T47D (cell line): ENCODE measurements at places on chromosomes 2 and 18.

DNA sequence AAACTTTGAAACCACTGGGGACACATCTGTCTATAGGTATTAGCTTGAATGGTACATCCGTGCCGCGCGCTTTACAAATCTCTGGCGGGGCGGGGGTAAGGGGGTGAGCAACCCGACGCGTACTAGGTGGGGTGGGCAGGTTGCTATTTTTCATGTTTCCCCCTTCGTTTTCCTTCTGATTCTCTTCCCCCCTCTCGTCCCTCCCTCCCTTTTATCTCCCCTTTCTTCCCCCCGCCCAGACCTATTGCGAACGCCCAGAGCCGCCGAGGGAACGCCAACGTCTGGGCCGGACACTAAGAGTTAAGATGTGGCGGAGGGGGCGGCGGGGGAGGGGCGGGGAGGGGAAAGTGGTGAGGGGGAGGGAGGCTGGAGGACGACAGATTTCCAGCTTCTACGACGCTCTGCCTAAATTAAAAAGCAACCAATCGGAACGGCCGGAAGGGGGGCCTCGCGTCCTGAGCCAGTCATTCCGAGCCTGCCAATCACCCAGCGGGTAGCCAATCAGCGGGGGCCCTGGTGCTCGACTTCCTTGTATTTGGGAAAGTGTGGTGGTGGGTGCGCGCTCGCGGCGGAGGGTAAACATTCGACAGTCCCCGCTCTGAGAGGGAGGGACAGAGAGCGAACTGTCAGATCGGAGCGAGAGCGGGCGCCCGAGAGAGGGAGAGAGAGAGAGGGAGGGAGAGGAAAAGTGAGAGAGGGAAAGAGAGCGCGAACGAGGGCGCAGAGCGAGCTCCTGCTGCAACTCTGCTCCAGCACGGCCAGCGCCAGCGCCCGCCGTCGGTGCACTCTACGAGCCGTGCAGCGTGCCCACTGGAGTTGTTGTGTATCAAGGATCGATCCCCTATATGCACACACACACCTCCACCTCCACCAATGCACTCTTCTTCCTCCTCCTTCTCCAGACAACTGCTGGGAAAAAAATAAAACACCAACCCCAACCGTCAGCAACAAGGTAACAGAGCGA, at the start of gene POU3F3:
POU3F3 (plus strand) TSS at position 582 of the 964 bp plus-strand sequence. CDS start 1,396 bp downstream, outside the sequence.
- peak; percentile 12 for DNase-seq

GRCh38 chr18:46073474-46074331, 1.6 kb upstream of the PSTPIP2 start:
- DNase-seq, result peak; percentile 80

DNA sequence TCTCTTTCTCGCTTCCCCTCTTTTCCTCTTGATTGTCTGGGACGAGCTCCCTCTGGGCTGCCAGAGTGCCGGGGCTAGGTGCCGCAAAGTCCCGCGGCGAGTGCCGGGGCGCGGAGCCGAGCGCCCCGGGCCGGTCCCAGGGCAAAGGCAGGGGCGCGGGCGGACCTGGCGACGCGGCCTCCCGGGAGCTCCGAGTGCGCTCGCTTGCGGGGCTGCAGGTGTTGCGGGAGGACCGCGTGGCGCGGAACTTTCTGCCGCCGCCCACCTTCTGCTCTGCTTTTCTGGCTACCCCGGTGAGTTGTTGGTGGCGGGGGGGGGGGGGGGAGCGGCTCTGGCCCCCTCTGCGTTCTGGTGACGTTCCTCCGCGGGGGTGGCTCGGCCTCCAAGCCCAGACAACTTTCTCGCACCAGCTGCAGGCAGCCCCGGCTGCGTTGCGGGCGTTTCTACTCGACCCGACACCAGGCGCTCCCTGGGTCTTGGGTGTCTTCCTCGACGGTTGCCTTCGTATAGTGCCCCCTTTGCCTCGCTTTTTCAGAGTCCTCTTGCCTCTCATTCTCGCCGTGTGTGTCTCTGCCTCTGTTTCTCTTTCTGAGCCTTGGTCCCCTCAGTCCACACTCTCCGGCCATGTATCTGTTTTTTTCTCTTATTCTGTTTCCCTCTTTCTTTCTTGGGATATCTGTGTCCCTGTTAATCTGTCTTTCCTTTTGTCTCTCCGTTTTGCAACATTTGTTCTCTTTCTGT, 759 bp downstream of the GALNT13 start:
- DNase-seq, result no peak

- no peak for DNase-seq
Observed at GRCh38 chr2:108870069-108870644, 83.6 kb downstream of the CCDC138 start.

DNA sequence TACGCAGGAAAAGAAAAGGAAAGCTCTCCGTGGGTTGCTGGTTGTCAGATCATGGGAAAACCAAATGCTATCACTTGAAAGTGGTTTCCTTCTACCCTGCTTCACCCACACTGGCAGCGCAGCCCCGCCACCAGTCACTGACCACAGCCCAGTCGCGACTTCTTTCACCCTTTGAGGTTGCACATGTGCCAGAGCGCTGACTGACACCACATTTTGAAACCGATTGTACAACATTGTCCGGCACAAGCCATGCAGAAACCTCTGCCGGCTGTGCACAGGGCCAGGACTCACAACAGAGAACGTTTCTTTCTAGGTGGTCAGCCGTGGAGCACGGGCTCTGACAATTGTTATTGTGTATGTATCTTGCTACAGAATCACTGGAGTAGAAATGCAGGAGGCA, 827.2 kb upstream of the POU3F3 start:
- no peak for DNase-seq

- DNase-seq, result no peak
Observed at GRCh38 chr2:120132190-120132589, 91.0 kb downstream of the TMEM185B start.

DNA sequence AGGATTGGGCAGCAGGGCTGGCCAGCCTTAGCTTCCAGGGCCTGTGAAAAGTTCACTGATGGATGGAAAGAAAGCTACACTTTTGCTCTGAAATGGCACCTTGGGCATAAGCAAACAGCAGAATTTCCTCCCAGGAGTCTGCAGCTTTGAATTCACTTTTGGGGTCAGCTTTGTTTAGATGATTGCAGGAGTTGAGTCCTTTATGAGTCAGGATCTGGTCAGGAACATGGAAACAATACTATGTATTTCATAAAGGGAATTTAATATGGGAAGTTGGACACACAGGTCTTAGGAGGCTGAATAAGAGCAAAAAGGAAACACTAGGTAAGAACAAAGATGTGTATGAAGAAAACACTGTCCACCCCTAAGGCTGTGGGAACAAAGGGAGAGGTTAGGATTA, 345.3 kb downstream of the TSN start:
- no peak for DNase-seq

GRCh38 chr2:191190861-191191552, 40.2 kb upstream of the STAT4 start:
- no peak for DNase-seq

DNA sequence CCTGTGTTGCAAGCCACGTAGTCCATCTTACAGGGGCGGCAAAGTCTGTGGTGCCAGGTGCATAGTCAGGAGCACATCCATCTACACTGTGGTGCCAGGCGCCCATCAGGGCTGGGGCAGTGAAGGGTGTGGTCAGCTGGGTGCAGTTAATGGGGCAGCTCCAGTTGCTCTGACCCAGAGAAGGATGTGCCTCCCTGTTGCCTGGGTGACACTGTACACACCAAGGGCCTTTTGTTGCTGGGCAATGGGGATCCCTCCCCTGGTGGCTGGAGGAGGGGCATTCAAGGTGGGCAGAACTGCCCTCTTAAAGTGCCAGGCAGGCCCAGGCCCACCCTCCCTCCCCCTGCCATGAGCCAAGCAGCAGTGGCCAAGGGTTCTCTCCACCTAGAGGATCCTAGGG, 28.3 kb upstream of the IMP4 start:
- no peak for DNase-seq

DNA sequence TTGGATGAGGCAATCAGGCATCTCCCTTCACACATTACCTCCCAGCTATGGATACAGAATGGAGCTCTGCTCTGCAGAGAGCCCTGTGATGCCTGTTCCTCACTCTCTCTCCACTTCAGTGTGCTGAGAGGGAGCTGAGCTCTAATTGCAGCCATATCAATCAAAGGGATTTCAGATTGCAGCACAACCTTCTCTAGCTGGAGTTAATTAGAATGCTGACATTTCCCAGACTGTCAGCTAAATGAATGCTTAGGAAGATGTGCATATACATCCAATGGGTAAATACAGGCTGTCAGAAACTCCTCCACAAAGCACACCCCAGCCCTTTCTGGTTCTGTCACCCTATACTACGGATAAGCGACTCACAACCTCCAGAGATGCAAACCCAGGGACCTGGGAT, 402.6 kb downstream of the EIPR1 start:
- DNase-seq, result no peak

DNA sequence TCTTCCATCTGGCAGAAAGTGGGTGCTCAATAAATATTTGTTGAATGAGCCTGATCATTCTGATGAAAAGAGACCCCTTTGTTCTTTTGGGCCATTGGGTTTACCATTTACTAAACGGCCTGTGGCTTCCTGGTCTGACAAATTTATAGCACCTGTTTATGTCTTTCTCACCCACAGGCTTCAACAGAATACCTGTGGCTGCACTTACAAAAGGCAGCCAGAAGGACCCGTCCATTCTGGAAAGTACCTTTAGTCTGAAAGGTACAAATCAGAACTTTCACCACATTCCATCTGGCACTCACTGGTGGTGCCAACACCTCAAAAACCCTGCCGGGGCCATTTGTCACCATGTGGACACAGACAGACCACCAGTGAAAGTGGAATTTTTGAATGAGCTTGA, 167.5 kb downstream of the ETAA1 start:
- DNase-seq, result no peak

DNA sequence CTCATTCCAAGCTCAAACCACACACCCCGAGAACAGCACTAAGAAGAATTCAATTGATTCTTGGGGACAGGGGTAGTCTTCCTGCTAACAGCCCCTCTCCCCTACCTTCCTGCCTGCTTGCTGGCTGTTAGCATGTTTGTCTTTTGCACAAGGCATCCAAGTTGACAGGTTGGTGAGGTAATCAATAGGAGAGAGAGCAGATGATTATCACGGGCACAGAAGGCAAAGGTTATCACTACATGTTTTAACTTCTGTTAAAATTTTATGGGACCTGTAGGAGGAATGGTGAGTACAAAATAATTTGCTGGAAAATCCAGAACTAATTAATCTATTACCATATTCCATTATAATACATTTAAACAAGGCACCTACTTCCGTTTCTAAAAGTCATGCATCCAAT, 442.1 kb upstream of the TCF4 start:
- no peak for DNase-seq

GRCh38 chr2:42937171-42937875, 144.9 kb upstream of the HAAO start:
- DNase-seq, result no peak

- no peak for DNase-seq
Observed at GRCh38 chr2:30287190-30287840, 56.0 kb downstream of the LBH start.

GRCh38 chr2:11904029-11904428, 157.6 kb downstream of the LPIN1 start:
- no peak for DNase-seq

DNA sequence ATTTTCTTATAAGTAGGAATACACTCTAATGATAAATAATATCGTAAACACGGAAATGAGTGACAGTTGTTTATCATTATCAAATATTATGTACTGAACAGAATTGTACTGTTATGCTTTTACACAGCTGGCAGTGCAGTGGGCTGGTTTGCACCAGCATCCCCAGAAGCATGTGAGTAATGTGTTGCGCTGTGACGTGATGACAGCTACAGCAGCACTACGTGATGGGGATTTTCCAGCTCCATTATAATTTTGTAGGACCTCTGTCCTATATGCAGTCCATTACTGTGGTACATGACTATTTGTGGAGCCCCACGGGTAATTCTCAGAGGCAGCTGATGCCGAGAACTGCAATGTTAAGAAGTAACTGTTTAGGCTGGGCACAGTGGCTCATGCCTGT, 77.3 kb upstream of the ATG16L1 start:
- no peak for DNase-seq

GRCh38 chr2:3200420-3200939, 177.1 kb downstream of the EIPR1 start:
- no peak for DNase-seq

- DNase-seq, result no peak
Observed at GRCh38 chr2:141015341-141016047, 1115.3 kb downstream of the LRP1B start.

- peak; percentile 81 for DNase-seq
Observed at GRCh38 chr2:217713395-217714286, 289.2 kb downstream of the TNS1 start.

DNA sequence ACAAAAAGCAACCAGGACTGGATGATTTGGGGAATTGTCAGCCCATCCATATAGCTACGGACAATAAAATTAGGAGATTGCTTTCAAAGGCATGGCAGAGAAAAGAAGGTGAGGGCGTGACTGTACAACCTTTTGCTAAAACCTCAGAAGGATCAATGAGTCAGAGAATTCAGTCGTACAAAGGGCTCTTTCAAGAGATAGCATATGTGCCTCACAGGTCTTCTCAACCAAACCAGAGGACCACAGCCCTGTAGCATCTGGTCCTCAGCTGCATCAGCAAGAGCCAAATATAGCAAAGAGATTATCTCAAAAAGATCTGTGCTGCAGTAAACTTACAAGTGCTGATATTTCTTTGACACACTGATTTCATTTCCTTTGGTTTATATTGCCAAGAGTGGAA, 149.9 kb upstream of the RAB6C start:
- no peak for DNase-seq

DNA sequence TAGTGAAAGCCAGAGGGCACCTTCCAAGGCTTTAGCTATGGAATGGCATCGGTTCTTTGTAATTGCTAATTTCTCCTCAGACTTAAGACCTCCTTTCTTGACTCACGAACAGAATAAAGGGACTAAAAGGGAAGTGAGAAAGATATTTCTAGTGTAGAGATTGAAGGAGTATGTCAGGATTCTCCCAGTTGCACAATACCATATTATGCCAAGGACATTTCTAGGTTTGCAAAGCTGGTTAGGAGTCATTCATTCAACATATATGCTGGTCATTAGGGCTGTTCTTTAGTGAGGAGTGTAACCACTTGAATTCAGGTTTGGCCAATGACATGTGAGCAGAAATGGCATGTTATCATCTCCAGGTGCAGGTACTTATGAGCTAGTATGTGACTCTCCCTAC, 7.4 kb downstream of the REEP1 start:
- DNase-seq, result no peak

DNA sequence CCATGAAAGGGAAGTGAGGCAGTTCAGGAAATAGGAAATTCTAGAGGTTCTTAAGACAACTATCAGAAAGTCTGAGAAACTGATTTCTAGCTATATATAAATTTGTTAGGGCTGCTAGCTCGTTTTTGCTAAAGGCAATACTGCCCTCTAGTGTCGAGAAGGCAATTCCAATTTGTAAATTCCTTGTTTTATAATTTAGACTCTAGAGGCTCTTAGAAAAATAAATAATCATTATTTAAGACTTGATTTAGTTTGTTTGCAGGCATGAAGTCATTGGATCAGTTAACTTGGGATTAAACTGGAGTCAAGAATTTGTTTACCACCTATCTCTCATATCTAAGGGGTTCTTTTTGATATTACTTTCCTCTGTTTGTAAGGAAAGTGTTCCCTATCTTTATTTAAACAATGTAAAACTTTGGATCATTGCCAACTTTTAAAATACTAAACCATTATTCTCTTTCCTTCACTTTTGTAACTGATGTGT, 66.2 kb downstream of the ACVR2A start:
- no peak for DNase-seq
